NK-92 treated with Interleukin-12 subunit alpha and Interleukin-12 subunit beta, amount 100 ng/mL, for 24 hours (cell line): ENCODE measurements at places on chromosomes 5 and 9.

DNA sequence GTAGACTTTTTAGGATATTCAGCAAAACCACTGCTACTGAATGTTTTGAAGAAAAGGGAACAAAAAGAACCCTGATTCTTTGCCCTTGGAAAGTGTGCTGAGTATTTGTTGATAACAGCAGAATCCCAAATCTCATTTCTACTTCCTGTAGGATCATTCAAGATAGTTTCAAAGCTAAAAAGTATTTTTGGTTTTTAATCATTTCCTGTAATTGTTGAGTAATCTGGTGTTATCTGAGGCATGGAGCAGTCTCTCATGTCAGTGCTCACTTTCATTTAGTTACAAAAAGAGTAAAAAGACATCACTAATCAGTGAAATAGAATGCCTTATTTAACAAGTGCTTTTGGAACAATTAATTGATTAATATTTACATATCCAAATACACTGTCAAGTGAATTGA, 56.1 kb downstream of the ITGA2 start:
- DNase-seq = no peak

GRCh38 chr5:128085413-128085812, 1.8 kb downstream of the SLC12A2 start:
- no peak for DNase-seq

DNA sequence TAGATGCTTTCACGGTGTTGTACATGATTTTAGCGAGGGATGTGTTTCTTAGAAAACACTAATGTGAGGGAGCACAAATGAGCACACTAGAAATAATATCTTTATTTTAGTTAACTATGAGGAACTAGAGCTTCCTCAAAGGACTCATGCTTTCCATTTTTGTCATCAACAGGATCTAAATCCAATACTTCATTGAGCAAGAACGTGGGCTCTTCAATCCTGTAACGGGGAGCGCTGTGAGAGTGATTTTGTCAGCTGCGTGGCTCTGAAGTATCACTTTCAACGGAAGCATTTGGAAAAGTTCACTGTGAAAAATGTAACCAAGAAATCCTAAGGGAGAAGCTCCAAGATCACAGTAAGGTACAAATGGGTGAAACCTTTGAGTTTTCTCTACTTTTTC, 93.2 kb downstream of the LIX1 start:
- no peak for DNase-seq

DNA sequence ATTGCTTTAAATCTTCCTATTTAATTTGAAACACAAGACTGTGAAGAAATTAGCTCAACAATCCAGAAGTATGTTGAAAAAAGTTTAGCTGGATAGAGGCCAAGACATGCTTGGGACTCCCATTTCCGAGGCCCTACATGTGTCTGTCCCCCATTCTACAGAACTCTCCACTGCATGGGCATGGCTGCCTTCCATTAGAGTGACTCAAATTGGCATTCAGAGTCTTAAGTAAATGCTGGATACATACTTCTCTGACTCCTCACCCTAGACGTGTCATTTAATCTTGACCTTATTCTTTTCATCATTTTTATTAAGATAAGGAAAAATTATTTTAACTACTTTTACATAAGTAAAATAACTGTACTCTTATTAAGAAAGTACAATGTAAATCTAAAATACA, 530.4 kb upstream of the CDH9 start:
- DNase-seq = no peak

- no peak for DNase-seq
Measured at GRCh38 chr9:99828054-99828416, 6.3 kb downstream of the NR4A3 start.

- DNase-seq = peak; percentile 40
Measured at GRCh38 chr5:1294835-1295649, at the start of gene TERT. Gene TERT, minus strand, starts transcription at chr5:1295068. Its CDS starts 79 bp downstream, at chr5:1294989.

GRCh38 chr5:1317921-1318565, 23.2 kb upstream of the TERT start:
- no peak for DNase-seq

- DNase-seq = no peak
Measured at GRCh38 chr9:111691672-111692329, 30.4 kb downstream of the GNG10 start.

DNA sequence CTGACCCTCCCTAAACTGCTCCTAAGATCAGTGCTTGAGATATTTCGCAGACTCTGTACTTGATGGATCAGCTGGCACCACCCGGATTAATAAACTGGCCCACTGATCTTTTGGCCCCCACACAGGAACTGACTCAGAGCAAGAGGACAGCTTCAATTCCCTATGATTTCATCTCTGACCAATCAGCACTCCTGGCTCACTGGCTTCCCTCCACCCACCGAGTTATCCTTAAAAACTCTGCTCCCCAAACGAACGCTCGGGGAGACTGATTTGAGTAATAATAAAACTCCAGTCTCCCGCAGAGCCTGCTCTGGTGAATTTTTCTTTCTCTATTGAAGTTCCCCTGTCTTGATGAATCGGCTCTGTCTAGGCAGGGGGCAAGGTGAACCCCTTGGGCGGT, 36.5 kb upstream of the CD180 start:
- DNase-seq = no peak

- DNase-seq = no peak
Measured at GRCh38 chr5:130333089-130333488, 428.8 kb downstream of the CHSY3 start.

GRCh38 chr5:80959768-80960442, at the start of gene RASGRF2:
Gene RASGRF2, plus strand, starts transcription at chr5:80960363. Its CDS starts 376 bp downstream, at chr5:80960739.
- no peak for DNase-seq

- no peak for DNase-seq
Measured at GRCh38 chr5:65612298-65612907, 11.7 kb downstream of the TRIM23 start.

GRCh38 chr5:168446983-168447619, 39.2 kb upstream of the RARS1 start:
- DNase-seq = no peak

DNA sequence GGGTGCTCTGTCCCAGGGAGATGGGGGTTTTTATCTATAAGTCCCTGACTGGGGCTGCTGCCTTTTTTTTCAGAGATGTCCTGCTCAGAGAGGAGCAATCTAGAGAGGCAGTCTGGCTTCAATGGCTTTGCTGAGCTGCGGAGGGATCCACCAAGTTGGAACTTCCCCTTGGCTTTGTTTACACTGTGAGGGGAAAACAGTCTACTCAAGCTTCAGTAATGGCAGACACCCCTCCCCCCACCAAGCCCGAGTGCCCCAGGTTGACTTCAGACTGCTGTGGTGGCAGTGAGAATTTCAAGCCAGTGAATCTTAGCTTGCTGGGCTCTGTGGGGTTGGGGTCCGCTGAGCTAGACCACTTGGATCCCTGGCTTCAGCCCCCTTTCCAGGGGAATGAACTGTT, 375.8 kb downstream of the RAB3C start:
- DNase-seq = no peak

- DNase-seq = no peak
Measured at GRCh38 chr5:10728679-10729078, 32.4 kb downstream of the DAP start.

GRCh38 chr5:180402716-180403115, 49.6 kb upstream of the GFPT2 start:
- DNase-seq = no peak

DNA sequence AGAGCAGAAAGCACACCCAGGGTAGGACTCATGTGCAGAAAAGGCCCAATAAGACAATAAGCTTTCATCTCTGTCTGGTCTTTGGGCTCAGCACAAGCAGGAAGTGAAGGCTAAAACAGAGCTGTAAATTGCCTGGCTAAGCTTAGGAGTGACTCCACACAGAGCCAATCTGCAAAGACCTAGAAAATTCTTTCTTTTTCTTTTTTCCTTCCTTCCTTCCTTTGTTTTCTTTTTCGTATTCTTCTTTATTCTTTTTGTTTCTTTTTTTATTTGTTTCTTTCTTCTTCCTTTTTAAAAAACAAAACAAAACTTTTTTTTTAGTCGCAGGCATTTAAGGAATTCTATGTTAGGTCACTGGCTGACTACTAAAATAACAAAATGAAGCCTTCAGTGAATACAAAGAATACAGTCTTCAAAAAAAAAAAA, 12.2 kb downstream of the SLC35A4 start:
- DNase-seq = no peak

- no peak for DNase-seq
Measured at GRCh38 chr5:77210964-77211690, 647 bp downstream of the PDE8B start.

DNA sequence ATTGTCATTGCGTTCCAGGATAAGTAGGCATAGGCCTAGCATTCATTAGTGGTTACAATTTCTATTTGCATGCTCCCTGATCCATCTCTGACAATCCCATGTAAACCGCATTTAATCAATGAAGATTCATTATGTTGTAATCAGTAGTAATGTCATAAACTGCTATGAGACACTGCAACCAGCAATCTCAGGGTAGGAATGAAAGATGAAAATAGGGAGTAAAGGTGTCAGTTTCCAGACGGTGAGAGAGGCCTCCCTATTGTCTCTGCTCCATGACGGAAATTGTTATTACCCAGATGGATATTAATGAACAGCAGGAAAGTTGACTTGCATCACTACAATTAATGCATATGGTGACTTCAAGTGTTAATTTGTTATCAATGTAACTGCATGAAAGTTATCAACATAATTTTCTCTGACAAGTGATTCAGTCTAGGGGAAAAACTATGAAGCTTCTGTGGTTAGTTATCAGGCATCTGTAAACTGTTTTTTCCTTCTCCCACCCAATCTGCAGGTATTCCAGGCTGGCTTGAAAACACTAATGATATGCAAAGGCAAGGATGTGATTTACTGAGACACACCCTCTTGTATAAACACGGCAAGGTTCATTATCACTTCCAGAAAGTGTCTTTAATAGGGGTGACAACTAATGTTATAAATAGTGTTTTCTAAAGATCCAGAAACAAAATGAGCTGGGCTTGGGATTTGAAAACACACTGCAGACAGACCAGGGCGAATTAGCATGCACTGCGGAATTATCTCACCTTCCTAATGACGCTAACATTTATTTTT, 73.5 kb downstream of the ZNF622 start:
- no peak for DNase-seq

DNA sequence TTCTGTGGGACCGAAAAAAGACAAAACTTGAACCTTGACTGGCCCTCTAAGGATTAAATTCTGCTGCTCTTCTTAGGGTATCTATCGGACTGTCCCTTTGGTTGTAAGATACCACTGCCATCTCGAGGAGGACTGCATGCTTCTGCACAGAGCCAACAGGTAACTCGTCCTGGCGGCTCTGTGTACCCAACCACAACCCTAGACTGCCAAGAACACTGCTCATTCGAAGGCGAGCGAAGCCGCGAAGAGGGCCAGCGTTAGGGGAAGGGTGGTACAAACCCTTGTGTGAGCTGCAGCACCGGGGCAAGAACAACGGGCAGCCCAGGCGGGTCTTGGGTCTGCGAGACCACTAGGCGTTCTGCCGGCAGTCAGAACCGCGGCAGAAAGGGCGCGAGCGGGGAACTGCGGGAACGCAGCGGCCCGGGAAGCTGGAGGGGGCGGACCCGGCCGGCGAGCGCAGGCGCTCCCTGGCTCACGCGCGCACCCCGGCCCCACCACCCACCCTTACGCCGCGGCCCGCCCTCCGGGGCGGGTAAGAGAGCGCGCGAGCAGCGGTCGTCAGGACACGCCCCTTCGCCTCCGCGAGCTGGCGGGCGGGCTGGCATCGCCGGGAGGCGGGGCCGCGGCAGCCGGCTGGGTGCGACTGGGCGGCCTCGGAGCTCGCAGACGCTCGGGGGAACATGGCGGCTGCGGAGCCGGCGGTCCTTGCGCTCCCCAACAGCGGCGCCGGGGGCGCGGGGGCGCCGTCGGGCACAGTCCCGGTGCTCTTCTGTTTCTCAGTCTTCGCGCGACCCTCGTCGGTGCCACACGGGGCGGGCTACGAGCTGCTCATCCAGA, at the start of gene ISOC1:
Gene ISOC1, plus strand, starts transcription at position 663 of the 837 bp plus-strand sequence. Its CDS starts 18 bp downstream, at position 681.
- DNase-seq = peak; percentile 84

- DNase-seq = no peak
Measured at GRCh38 chr5:179494774-179495526, 55.4 kb upstream of the RUFY1 start.

GRCh38 chr9:71966601-71967000, 55.2 kb downstream of the C9orf85 start:
- no peak for DNase-seq

DNA sequence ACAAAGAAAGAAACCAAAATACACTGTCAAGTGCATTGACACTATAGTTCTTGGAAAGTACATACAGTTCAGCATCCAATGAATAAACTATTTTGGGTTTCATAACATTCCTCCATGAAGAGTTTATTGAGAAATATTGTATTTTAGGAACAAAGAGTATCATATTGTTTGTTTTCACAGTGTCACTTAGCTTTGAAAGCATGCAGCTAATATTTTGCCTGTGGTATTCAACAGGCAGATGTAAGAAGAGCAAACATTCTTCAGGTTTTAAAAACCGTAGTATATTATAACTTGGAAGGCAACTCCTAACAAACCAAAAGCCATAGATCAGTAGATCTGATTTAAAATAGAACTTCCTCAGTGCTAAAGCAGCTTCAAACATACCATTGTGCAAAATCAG, 4.5 kb downstream of the PRELID2 start:
- DNase-seq = no peak

GRCh38 chr5:68070591-68071281, 144.8 kb upstream of the PIK3R1 start:
- no peak for DNase-seq

- peak; percentile 39 for DNase-seq
Measured at GRCh38 chr9:71909887-71910649, 925 bp downstream of the ABHD17B start.

DNA sequence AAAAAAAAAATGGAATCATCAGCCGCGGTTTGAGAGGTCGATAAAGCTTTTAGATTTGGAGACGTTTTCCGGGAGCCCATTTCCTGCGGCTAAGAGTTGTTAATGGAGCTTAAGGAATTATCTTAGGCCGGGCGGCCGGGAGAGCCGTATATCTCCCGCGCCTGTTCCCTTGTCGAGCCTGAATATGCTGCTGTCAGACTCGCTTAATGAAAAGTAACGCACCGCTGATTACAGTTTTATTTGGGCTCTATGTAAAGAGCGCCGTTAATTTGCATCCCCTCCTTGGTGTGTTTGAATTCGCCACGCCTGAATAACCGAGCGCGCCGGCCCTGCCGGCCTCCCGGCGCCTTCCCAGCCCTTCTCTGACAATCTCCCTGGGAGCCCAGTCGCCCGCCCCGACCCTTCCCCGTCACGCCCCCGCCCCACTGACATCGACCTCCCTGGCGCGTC, 7.9 kb downstream of the IRX4 start:
- no peak for DNase-seq

GRCh38 chr5:122707796-122708195, 67.1 kb upstream of the SNX2 start:
- no peak for DNase-seq

DNA sequence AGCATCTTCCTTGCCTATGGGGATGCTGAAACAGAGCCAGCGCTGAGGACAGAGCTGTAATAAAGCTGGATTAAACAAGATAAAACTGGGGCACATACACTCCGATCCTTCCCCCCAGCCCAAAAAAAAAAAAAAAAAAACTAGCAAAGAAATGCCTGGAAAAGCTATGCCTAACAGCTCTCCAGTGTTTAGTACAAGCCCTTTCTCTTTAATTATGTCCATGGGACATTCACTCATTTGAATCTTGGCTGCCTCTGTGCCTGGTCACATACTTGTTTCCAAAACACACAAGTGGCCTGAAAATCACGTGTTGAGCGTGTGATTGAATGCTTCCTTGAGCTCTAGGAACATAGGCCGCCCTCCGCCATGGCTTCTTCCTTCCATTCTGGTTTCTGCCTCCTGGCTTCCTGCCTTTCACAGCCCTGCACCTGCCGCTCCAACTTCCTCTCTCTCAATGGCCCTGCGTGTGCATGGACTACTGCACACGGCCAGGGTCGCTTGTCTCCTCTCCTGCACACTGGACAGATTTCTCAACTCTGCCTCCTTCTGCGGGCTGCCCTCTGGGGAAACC, 111.0 kb upstream of the RETREG1 start:
- DNase-seq = no peak
